ENCODE measurements at places on chromosomes 3 and 15. TPM values are rescaled to one million over a fixed set of nuclear protein-coding genes. Genes with fewer than 3 reads are reported as not detected.

GRCh38 chr3:39294446-39295183 is 14.8 kb upstream of the CX3CR1 start:
- no peak for DNase-seq

GRCh38 chr15:49750553-49750952 is 129.7 kb downstream of the DTWD1 start:
- no peak for DNase-seq

The INKA1 gene
- total RNA-seq = 5.5 TPM

The NDUFB5 gene
- total RNA-seq = 52.6 TPM

The PGBD4 gene
- 1.7 TPM for total RNA-seq

DNA sequence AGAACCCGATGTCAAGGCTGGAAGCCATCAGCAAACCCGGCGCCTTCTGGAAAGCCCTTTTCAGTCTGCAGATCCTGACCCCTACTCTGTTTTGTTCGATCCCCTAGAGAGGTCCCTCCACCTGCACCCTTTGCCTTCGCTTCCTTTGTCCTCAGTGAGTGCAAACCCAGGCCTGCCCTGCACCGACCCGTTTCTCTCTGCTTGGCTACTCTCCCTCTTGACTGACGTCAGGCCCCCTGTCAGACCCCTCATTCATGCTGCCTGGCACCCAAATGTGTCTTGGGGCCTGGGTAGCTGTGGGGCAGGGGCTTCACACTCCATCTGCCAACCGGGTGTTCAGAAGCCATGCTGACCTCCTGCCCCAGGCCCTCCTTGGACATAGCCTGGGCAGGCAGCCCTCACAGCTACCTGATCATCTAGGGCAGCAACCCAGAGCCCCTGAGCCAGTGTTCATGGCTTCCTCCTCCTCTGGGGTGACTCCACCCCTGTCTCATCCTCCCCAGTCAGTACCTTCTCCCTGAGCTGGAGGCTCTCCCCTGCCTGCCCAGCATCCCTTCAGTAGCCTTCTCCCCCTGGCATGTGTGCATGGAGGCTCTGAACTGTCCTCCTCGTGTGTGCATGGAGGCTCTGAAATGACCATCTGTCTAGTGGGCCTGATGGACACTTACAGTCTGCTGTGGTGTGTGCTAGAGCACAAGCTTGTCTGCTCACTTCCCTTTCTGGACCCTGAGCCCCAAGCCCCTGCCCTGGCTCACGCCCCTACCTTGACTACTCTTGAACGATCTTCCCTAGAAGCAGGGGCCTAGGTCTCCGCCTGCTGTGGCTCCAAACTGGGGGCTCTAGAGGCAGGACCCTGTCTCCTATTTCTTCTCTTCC is 69.4 kb downstream of the EXOG start:
- peak; percentile 63 for DNase-seq

DNA sequence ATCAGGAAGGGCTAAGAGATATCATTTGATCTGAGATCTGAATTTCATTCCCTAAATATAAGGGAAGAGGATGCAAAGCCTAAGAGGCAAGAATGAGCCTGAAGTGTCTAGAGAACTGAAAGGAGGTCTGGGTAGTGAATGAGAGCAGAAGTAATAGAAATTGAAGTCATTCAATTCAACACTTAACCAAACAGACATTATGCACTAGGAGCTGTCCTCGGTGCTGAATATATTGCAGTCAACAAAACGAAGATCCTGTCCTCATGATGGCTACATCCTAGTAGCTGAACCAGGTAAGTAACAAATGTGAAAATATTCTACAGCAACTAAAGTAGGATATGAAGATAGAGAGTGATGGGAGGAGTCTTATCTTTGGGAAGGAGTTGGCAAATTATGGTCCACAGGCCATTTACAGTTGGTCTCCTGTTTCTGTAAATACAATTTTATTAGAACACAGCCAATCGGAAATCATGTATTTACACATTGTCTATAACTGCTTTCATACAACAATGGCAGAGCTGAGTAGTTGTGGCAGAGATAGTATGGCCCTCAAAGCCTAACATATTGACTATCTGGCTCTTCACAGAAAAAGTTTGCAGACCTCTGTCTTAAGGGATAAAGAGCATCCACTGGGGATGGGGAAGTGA is 192.9 kb upstream of the CADPS start:
- no peak for DNase-seq

DNA sequence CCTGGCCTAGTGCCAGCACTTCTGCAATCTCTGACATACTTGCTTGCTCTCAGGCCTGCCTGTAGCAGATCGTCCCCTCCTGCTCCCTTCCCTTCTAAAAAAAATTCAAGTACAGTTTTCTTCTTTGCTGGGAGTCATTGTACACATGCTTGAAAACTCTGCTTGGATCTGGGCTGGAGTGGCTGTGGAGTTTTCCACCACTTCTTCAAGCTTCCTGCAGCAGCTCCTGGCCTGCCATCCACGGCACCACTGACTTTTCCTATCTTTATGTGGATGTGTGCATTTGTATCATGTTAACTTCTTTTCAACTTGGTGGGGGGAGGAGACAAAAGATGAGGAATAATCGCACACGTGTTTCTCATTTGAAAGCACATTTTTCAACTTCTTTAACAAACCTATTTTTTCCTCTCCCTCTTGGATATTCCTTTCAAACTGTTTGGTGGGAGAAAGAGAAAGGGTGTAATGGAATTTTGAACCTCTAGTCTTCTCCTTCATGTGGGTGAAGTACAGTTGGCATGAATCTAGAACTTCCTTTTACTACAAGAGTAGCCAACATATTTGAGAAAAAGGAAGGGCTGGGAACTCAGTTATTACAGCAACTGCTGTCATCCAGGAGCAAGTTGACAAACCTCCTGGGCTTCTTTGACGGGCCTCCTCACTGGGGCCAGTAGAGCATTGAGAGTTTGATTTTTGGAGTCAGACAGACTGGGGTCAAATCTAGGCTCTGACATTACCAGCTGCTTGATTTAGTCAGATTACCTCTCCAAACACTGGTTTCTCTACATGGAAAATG is 61.2 kb upstream of the LRTM1 start:
- no peak for DNase-seq

DNA sequence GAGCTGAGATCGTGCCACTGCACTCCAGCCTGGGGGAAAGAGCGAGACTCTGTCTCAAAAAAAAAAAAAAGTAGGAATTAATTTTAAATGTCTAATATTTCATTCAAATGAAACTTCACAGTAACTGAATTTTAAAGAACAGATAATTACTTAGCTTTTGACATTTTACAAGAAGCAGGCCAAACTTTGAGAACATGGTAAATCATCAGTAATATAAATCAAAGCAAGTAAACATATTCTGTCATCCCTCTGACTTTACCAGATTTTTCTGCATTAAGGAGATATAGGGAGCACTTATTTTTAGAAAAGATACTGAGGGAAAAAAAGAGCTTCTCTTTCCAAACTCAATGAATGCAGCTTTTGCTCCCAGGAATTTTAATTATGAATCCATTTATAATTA is 37.0 kb downstream of the NR1I2 start:
- no peak for DNase-seq

The C2CD4A gene
- total RNA-seq = 0.36 TPM

The SPINK8 gene
- not detected for total RNA-seq

The SKOR1 gene
- 1.2 TPM for total RNA-seq

The SLC2A2 gene
- total RNA-seq = not detected

- DNase-seq = no peak
Measured at GRCh38 chr3:135099734-135100355, 304.8 kb downstream of the EPHB1 start.

The SCAANT1 gene
- total RNA-seq = not detected

DNA sequence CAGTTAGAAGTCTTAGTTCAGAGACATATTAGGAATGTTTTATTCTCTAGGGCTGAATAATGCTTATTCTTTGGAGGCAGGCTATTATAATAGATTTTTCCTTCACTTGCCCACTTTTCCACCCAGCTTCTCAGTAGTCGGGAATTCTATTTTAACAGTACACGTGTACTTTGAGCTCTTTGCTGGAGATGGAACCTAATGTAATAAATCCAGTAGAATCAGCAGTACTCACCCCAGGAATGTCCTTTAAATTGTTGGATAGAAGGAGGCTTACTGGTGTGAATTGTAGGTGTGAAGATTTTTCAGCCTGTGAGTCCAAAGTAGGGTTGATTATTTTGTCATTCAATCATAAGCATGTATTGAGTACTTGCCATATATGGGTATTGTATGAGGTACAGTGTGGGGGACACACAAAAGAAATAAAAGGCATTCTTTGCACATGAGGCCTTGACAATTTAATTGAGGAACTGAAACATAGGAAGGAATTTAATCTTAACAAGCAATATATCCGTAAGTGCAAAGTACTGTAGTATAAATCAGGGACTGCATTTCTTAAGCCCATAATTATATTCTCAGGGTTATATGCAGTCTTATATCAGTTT is 29.5 kb upstream of the MGA start:
- no peak for DNase-seq

DNA sequence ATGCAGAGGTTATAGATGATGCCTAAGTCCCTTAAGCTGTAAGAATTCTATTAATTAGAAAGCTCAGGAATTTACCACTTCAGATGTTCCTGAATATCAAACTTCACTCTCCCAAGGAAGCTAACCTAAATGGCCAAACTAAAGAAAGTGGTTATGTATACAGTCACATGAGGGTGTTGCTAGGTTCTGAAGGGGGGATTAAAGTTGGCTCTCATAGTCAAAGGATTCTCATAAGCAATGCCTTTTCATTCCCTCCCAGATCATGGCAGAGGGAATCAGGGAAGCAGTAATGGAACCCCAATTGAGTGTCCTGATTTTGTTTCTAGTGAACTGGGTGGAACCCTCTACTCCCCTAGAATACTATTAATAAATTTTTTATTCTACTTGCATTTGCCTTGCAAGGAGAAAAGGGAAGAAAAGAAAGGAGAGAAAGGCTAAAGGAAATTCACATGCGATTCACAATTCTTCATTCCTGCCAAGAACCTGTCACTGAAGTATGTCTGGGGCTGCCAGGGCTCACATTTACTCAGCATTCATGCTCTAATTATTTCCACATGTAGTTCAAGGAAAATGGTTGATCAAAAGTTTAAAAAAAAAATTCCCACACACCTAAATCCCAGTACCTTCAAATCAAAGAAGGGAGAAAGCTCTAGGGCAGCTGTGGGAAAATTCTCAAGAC is 25.1 kb downstream of the FSTL1 start:
- DNase-seq = peak; percentile 72

The EAF2 gene
- total RNA-seq = 6.0 TPM

GRCh38 chr3:122132949-122133540 is 50.4 kb upstream of the CASR start:
- no peak for DNase-seq

The UBP1 gene
- total RNA-seq = 56.5 TPM

- no peak for DNase-seq
Measured at GRCh38 chr15:86444527-86444926, 364.9 kb downstream of the AGBL1 start.

- DNase-seq = no peak
Measured at GRCh38 chr15:89377024-89377841, 42.6 kb upstream of the POLG start.

GRCh38 chr3:194718079-194718478 is 32.4 kb downstream of the FAM43A start:
- no peak for DNase-seq

GRCh38 chr3:197858598-197858997 is 67.5 kb downstream of the LRCH3 start:
- DNase-seq = no peak

GRCh38 chr15:86870846-86871245 is 791.2 kb downstream of the AGBL1 start:
- no peak for DNase-seq

DNA sequence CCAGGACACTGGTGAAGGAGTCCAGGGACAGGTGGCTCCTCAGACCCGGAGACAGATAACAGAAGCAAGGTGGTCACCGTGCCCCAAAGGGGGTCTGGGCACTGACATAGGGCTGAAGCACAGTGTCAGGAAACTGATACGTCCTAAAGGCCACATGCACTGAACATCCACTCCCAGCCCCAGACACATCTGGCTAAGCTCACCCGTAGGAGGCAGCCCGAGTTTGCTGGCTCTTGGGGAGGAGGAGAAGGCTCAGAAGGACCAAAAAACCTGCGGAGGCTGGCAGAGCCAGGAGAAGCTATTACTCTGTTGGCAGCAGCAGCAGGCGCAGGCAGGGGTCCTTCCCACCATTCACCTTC is 1.2 kb downstream of the CACNA2D2 start:
- no peak for DNase-seq

- no peak for DNase-seq
Measured at GRCh38 chr3:166367947-166368533, 530.8 kb upstream of the BCHE start.

GRCh38 chr3:119794971-119795612 is 13.2 kb downstream of the NR1I2 start:
- no peak for DNase-seq

All from aorta (tissue), 5 donors.